ENCODE measurements at places on chromosomes 2 and 18.

DNA sequence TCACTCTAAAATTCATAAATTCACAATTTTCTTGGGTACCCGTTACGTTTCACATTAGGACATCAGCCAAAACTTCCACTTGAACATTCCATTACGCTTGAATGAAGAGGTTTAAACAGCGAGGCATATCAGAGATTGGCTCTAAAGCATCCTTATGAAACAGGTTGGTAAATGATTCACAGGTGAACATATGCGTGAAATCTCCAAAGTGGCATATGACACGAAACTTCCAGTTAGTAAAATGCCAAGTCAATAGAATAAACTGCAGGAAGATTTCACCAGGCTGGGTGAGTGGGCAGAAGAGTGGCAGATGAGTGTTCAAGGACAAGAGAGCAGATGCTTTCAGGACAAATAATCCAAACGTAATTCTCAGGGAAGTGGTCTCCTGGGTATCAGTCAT lies 33.9 kb upstream of the GLS start:
- DNase-seq, result no peak

- DNase-seq, result no peak
Measured at GRCh38 chr2:14235667-14236066, 396.9 kb upstream of the LRATD1 start.

DNA sequence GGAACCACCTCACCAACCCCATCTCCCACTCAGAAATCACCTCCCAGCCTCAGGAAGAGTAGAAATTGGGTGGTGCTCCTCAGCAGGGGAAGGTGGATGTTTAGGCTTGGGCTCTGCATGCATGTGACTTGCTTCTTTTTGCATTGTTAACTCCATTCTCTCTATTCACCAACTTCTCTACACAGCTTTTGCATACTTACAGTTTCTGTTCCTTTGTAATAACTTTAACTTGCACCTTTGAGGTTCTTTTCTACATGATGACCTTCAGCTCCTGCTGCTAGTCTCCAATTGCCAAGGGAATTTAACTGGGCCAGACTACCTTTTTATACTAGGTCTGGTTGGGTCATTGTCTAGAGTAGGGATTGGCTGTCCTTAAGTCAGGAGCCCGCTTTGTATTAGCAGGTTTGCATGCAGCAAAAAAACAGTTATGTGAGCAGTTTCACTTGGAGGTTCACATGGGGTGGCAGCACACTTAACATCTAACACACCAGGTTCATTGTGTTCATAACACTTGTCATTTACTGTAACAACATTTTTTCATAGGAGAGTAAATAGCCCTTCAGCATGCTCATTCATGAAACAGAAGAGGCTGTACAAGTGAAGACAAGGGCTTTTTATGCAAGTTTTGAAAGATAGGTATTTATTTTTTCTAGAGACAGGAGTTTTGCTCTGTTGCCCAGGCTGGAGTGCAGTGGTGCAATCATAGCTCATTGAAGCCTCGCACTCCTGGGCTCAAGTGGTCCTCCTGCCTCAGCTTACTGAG lies 12.0 kb downstream of the MRPL35 start:
- DNase-seq, result no peak

DNA sequence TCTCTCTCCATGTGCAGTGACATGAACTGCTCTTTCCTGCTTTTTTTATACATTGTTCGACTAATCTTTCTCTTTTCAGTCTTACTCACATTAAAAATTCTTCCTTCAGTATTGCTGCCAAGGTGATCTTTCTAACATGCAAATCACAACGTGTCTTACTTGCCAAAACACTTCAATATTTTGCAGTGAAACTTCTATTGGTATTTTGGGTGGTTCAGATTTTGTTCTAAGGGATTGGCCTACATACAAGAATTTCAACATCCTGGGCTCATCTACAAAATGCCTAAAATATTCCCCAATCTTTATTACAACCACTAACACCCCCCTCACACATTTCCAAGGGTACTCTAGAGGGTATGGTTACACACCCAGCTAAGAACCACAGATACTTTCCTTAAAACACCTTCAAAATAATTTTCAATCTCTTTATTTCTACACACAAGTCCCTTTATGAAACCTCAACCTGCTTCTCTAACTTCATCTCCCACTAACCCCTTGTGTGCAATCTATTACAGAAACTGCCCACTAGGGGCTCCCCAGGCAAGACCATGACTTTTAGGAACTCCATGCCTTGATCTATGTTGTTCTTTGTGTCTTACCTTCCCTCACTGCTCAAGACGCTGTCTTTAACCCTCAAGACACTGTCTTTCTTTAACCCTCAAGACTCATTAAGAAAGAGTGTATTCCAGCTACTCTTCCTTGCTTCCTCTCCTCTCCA lies 50.9 kb downstream of the COL3A1 start:
- DNase-seq, result no peak

DNA sequence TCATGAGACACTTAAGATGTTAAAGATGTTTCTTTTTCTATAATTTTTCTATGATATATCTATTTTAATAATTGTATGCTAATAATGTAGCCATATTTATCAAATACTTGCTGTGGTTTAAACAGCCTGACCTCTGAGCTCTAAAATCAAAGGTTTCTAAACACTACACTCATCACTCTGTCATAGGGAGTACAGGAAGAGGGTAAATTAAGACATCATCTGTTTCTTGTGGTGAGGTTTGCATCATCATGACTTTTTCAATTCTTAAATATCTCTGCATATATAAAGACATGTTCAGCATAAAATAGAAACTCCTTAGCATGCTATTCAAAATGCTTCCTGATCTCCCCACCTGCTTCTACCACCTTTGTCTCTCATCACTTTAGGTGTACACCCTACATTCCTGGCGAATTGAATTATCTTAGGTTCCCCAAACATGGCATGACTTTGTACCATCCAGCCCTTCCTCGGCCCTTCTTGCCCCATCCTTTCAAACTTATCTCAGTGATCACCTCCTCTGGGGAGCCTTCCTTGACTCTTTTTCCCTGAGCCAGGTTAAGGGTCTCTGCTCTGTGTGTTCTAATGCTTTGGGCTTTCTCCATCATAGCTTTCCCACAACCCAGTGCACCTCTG lies 105.3 kb upstream of the TTN start:
- DNase-seq, result no peak

DNA sequence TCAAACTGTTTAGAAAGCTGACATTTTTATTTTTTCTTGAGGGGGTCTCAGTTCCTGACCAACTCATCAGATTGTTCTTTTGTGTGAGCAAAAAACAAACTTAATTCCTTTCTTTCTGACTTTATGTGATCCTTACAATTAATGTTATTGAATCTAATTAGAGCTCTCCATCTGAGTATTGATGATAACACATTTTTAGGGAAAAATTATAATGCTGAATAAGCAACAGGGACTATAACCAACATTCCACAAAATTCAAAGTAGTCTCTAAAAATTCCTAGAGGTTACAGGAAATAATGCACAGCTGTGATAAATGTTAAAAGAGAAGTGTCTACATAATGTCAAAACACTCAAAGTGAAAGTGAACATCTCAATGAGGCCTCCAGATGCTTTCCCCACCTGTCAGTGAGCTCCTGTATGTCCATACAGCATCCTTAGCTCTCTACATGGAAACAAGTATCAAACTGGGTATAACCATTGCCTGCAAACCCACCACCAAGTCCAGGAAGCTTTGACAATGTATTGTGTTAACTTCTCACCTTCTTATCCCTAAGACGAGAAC lies 786.0 kb upstream of the SLC39A10 start:
- no peak for DNase-seq

- peak; percentile 64 for DNase-seq
Measured at GRCh38 chr2:73926493-73927327, at the start of gene DGUOK. Gene DGUOK (plus strand): TSS chr2:73926880. CDS start chr2:73926911, 31 bp downstream.

GRCh38 chr2:27730261-27730662 lies 41.3 kb upstream of the MRPL33 start:
- DNase-seq, result no peak

- peak; percentile 42 for DNase-seq
Measured at GRCh38 chr2:29130295-29130694, 15.1 kb downstream of the CLIP4 start.
